Activated CD8-positive, alpha-beta memory T cell treated with anti-CD3 and anti-CD28 coated beads, Interleukin-2, amount 10 ng/mL, durations not matched to agents 7 days and 5 days (primary cell): ENCODE measurements at places on chromosomes 6 and 20.
A peak's percentile ranks its signal among the peaks of the same experiment; 100 is the strongest.

DNA sequence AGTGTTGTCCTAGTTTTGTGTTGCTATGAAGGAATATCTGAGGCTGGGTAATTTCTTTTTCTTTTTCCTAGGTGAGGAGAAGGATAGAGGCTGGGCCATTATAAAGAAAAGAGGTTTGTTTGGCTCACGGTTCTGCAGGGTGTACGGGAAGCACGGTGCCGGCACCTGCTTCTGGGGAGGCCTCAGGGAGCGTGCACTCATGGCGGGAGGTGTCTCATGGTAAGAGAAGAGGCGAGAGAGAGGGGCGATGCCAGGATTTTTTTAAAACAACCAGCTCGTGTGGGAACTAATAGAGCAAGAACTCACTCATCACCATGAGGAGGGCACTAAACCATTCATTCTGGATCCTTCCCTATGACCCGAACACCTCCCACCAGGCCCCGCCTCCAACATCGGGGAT lies 14.2 kb upstream of the NPBWR2 start:
- no peak for DNase-seq
- H3K36me3 ChIP-seq, result no peaks in the 10 kb centered on the region
- no peak overlapping the region for H3K27ac ChIP-seq
- H3K27me3 ChIP-seq, result peaks cover 33% of the 10 kb centered on the region
- H3K4me3 ChIP-seq, result no peak overlapping the region

DNA sequence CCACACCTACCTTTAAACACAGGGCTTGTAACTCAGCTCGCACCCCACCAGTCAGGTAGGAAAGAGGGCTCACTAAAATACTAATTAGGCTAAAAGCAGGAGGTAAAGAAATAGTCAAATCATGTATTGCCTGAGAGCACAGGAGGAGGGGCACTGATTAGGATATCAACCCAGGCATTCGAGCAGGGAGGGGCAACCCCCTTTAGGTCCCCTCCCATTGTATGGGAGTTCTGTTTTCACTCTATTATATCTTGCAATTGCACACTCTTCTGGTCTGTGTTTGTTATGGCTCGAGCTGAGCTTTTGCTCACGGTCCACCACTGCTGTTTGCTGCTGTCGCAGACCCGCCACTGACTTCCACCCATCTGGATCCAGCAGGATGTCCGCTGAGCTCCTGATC lies 657.2 kb downstream of the PRIM2 start:
- no peak for DNase-seq
- no peaks in the 10 kb centered on the region for H3K36me3 ChIP-seq
- H3K27ac ChIP-seq, result no peak overlapping the region
- no peak overlapping the region for H3K4me3 ChIP-seq
- H3K4me1 ChIP-seq, result no peaks in the 10 kb centered on the region
- H3K27me3 ChIP-seq, result peaks cover 4% of the 10 kb centered on the region

GRCh38 chr6:5599127-5599526 lies 337.8 kb downstream of the FARS2 start:
- H3K4me3 ChIP-seq, result no peak overlapping the region
- no peak for DNase-seq
- peaks cover 6% of the 10 kb centered on the region for H3K36me3 ChIP-seq
- H3K27ac ChIP-seq, result no peak overlapping the region
- H3K4me1 ChIP-seq, result no peaks in the 10 kb centered on the region
- no peaks in the 10 kb centered on the region for H3K27me3 ChIP-seq

- no peak overlapping the region for H3K27ac ChIP-seq
- no peak for DNase-seq
- no peaks in the 10 kb centered on the region for H3K36me3 ChIP-seq
- H3K4me1 ChIP-seq, result no peaks in the 10 kb centered on the region
- no peak overlapping the region for H3K4me3 ChIP-seq
- peaks cover 24% of the 10 kb centered on the region for H3K27me3 ChIP-seq
These were observed 152.7 kb downstream of the MCHR2 start for GRCh38 chr6:99841297-99841696.

GRCh38 chr20:61912665-61913422 lies 152.8 kb downstream of the TAF4 start:
- no peak overlapping the region for H3K4me3 ChIP-seq
- peaks cover 18% of the 10 kb centered on the region for H3K4me1 ChIP-seq
- H3K27me3 ChIP-seq, result peaks cover 8% of the 10 kb centered on the region
- H3K27ac ChIP-seq, result peak overlapping the region; percentile 6
- DNase-seq, result peak; percentile 71

DNA sequence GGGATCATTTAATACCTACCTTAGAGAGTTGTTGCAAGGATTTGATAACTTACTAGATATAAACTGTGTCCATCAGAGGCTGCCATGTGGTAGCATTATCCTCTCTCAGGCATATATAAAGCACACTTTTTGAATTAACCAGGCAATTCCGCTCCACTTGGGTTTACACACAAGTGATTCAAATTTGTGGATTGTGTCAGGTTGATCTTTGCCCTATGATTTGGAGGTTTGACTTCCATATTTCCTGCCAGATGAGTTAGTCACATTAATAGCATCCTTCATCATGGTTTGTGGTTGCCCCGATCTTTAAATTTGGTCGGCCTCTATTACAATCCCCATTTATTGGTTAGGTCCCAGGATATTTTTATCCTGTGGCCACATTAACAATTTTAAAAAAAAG lies 44.8 kb upstream of the CTAGE9 start:
- H3K27me3 ChIP-seq, result peaks cover 27% of the 10 kb centered on the region
- H3K27ac ChIP-seq, result no peak overlapping the region
- no peak overlapping the region for H3K4me3 ChIP-seq
- no peaks in the 10 kb centered on the region for H3K36me3 ChIP-seq
- DNase-seq, result no peak

GRCh38 chr20:2519115-2519809 lies 10.5 kb upstream of the ZNF343 start:
- no peaks in the 10 kb centered on the region for H3K36me3 ChIP-seq
- no peak for DNase-seq
- H3K4me3 ChIP-seq, result no peak overlapping the region
- no peak overlapping the region for H3K27ac ChIP-seq

- DNase-seq, result no peak
- H3K36me3 ChIP-seq, result peaks cover 15% of the 10 kb centered on the region
- peaks cover 43% of the 10 kb centered on the region for H3K4me1 ChIP-seq
- H3K27me3 ChIP-seq, result peaks cover under 1% of the 10 kb centered on the region
- H3K4me3 ChIP-seq, result peak overlapping the region; percentile 96
These were observed 303 bp downstream of the ILRUN start for GRCh38 chr6:34696189-34696738.

DNA sequence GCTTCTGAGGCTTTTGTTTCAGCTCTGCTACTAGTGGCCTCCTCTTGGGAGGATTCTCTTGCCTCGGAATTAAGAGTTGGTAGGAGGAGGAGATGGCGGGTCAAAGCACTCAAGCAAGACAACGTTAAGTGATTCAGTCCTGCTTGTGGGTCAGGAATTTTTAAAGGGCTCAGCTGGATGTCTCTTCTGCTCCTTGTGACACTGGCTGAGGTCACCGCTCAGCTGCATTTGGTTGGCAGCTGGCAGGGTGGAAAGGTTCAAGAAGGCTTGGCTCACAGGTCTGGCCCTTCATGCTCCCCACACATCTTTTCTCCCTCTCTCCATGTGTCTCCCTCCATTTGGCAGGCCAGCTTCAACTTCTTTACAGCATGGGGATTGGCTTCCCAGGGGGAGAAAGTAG lies 641.4 kb downstream of the KIF16B start:
- H3K4me1 ChIP-seq, result no peaks in the 10 kb centered on the region
- no peaks in the 10 kb centered on the region for H3K27me3 ChIP-seq
- no peak for DNase-seq
- H3K4me3 ChIP-seq, result no peak overlapping the region
- H3K36me3 ChIP-seq, result no peaks in the 10 kb centered on the region

DNA sequence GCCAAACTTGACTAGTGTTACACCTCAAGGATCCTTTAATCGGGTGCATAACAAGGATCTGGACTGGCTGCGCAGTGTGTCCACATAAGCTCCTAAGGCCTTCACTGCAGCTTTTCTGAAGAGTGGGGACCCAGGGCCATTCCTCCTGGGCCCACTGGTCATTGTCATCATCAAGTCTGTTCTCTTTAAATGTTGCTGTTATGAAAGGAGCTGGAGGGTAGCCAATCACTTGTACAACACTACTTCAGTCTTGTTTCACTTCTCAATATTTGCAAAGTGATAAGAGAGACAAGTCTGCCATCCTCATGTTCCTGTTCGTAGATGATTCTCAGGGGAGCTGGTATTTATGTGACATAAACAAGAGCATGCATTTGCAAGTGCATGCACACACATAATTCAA lies 149.8 kb downstream of the SYNDIG1 start:
- H3K36me3 ChIP-seq, result no peaks in the 10 kb centered on the region
- H3K4me1 ChIP-seq, result no peaks in the 10 kb centered on the region
- DNase-seq, result no peak
- no peak overlapping the region for H3K4me3 ChIP-seq
- H3K27me3 ChIP-seq, result peaks cover 8% of the 10 kb centered on the region

- peaks cover 2% of the 10 kb centered on the region for H3K36me3 ChIP-seq
- H3K27ac ChIP-seq, result no peak within 1 kb of the TSS
- peaks cover 10% of the 10 kb centered on the region for H3K4me1 ChIP-seq
- no peak within 1 kb of the TSS for H3K4me3 ChIP-seq
These were observed at the start of gene THBD for GRCh38 chr20:23049201-23050075. Gene THBD, minus strand, starts transcription at chr20:23049672. Its CDS starts 168 bp downstream, at chr20:23049504.

- H3K4me3 ChIP-seq, result no peak overlapping the region
- no peaks in the 10 kb centered on the region for H3K36me3 ChIP-seq
- H3K4me1 ChIP-seq, result no peaks in the 10 kb centered on the region
- H3K27me3 ChIP-seq, result no peaks in the 10 kb centered on the region
These were observed 610.7 kb downstream of the QKI start for GRCh38 chr6:164025180-164025579.

GRCh38 chr6:159790956-159791598 lies 810 bp downstream of the MRPL18 start:
- peaks cover 49% of the 10 kb centered on the region for H3K4me1 ChIP-seq
- DNase-seq, result no peak
- no peaks in the 10 kb centered on the region for H3K27me3 ChIP-seq

DNA sequence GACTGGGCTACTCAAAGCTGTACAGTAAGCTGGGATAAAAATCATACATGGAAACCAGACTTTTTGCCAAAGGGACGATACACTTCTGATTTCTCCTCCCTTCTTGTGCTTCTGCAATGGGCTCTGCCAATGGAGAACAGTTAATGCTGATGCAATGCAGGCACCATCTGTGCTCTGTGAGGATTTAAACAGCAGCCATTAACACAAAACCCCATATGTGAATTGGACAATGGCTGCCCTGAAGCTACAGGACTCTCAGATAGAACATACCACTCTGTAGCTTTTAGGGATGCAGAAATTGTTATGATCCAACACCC lies 71.9 kb downstream of the GJA10 start:
- no peak overlapping the region for H3K4me3 ChIP-seq
- DNase-seq, result no peak
- peaks cover 23% of the 10 kb centered on the region for H3K4me1 ChIP-seq
- no peak overlapping the region for H3K27ac ChIP-seq
- peaks cover 18% of the 10 kb centered on the region for H3K36me3 ChIP-seq

GRCh38 chr6:87407901-87408720 lies at the start of gene CFAP206:
Gene CFAP206, plus strand, starts transcription at chr6:87407972. Its CDS starts 1,868 bp downstream, at chr6:87409840.
- H3K4me3 ChIP-seq, result peak within 1 kb of the TSS; percentile 69
- DNase-seq, result peak; percentile 84
- H3K27ac ChIP-seq, result peak within 1 kb of the TSS; percentile 69
- H3K4me1 ChIP-seq, result peaks cover 11% of the 10 kb centered on the region
- H3K36me3 ChIP-seq, result no peaks in the 10 kb centered on the region

- no peak for DNase-seq
- H3K27ac ChIP-seq, result no peak overlapping the region
- no peaks in the 10 kb centered on the region for H3K36me3 ChIP-seq
- no peak overlapping the region for H3K4me3 ChIP-seq
- H3K27me3 ChIP-seq, result peaks cover 18% of the 10 kb centered on the region
- H3K4me1 ChIP-seq, result no peaks in the 10 kb centered on the region
These were observed 263.8 kb downstream of the ALDH8A1 start for GRCh38 chr6:134686071-134686470.

GRCh38 chr6:121698617-121699016 lies 263.2 kb downstream of the GJA1 start:
- no peak overlapping the region for H3K27ac ChIP-seq
- H3K4me1 ChIP-seq, result no peaks in the 10 kb centered on the region
- no peaks in the 10 kb centered on the region for H3K27me3 ChIP-seq
- no peak overlapping the region for H3K4me3 ChIP-seq

DNA sequence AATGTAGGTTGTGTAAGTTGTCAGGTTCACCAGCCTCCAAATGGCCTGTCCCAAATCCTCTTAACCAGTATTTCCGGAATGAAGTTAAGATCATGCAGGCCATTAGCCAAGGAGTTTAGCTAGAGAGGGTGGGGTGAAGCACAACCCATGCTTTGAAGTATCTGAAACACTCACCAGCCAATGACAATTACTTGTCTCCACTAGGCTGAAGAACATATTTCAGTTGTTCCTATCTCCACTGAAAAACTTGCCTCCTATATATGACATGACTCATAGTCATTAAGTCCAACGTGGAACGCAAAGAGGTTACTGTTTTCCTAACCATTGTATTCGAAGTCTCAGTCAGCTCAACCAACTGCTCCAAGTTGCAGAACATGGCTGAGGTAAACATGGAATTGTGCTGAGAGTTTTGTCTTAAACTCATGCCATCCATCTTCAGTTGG lies 37.4 kb upstream of the TNFAIP3 start:
- H3K4me3 ChIP-seq, result no peak overlapping the region
- H3K4me1 ChIP-seq, result peaks cover 56% of the 10 kb centered on the region
- peak overlapping the region; percentile 90 for H3K27ac ChIP-seq
- no peaks in the 10 kb centered on the region for H3K27me3 ChIP-seq

DNA sequence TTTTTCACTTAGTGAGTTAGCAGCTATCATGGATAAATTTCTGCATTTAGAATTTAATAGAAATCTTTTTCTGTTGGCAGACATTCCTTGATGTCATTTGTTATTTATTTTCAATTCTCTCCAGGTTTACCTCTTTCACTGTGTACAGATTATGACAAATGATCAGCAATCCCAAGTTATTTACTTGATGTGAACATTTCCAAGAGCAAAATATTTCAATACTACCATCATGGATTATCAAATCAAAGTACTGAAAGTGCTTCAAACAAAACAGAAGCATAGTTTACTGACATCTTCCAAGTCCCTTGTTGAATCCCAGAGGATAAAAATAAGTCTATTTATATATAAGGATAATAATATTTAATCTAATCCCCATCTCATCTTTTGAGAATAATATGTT lies 852.2 kb upstream of the CITED2 start:
- DNase-seq, result no peak
- no peaks in the 10 kb centered on the region for H3K4me1 ChIP-seq
- H3K4me3 ChIP-seq, result no peak overlapping the region
- H3K27me3 ChIP-seq, result peaks cover 4% of the 10 kb centered on the region

- DNase-seq, result no peak
- no peak overlapping the region for H3K27ac ChIP-seq
- H3K27me3 ChIP-seq, result peaks cover 23% of the 10 kb centered on the region
- H3K4me3 ChIP-seq, result no peak overlapping the region
- peaks cover 20% of the 10 kb centered on the region for H3K36me3 ChIP-seq
These were observed 193.7 kb downstream of the GJA10 start for GRCh38 chr6:90088009-90088408.

DNA sequence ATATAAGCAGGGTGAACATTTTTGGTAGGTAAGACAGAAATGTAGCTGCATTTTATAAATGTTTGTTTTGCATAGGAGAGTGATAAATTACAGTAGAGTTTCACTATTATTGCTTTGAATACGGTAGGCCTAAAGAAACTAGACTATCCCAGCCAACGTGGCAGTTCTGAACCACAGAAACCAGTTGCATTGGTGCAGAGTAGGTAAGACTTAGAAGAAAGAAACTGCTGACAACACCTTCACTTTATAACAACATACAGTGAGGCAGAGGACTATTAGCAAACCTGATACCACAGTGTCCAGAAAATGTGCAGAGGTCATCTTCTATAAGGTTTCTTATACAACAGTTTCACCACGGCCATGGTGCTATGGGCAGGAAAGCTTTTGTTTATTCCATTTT lies 566.1 kb downstream of the KIF16B start:
- no peak overlapping the region for H3K27ac ChIP-seq
- H3K27me3 ChIP-seq, result no peaks in the 10 kb centered on the region
- no peaks in the 10 kb centered on the region for H3K4me1 ChIP-seq
- H3K36me3 ChIP-seq, result no peaks in the 10 kb centered on the region
- no peak for DNase-seq
- H3K4me3 ChIP-seq, result no peak overlapping the region
